ENCODE measurements at places on chromosomes 3 and 15.

DNA sequence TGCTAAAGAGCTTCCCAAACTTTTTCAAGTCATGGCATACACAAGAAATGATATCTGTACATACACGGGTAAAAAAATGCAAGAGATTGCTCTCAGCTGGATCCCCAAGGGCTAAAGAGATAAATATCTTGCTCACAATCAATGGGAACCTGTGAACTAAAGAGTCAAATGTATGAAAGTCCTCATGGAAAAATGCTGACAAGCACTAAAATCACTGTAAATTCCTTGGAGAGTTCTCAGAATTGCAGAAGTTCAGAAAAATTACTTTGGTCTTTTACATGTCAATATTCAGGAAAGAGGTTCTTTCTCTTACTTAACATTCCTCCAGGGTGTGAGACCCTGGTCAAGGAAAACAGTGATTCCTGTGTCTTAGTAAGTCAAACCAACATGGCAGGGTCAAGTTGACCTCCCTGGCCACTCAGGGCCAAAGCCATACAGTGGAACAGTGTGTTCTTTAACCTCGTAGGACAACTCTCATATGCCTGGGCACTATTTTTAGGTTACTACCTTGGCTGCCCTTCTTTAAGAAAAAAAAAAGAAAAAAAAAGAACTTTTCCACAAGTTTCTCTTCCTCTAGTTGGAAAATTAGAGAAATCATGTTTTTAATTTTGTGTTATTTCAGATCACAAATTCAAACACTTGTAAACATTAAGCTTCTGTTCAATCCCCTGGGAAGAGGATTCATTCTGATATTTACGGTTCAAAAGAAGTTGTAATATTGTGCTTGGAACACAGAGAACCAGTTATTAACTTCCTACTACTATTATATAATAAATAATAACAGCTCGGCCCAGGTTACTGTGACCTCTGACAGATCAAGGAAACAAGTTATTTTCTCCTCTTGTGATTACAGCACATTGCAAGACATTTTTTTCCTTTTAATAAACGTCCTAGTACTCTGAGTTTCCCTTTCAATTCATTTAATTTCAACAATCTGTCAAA is 12.5 kb downstream of the SSR3 start:
- no peak for DNase-seq

- DNase-seq, result no peak
Observed at GRCh38 chr3:187519428-187519890, 150.7 kb downstream of the SST start.

DNA sequence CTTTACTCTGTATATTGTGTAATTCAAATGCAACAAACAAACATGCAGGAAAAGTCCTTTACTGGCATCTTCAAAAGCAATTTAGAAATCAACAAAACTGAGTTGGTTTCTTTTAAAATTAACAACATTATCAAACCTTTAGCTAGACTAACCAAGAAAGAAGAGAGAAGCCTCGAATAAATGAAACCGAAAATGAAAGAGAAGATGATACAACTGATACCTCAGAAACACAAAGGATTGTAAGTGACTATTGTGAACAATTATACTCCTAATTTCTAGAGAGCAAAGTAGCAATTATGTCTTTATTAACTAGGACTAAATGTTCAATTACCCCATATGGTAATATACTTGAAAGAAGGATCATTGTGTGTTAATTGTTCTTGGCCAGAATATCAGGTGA is 49.2 kb upstream of the P3H2 start:
- no peak for DNase-seq

DNA sequence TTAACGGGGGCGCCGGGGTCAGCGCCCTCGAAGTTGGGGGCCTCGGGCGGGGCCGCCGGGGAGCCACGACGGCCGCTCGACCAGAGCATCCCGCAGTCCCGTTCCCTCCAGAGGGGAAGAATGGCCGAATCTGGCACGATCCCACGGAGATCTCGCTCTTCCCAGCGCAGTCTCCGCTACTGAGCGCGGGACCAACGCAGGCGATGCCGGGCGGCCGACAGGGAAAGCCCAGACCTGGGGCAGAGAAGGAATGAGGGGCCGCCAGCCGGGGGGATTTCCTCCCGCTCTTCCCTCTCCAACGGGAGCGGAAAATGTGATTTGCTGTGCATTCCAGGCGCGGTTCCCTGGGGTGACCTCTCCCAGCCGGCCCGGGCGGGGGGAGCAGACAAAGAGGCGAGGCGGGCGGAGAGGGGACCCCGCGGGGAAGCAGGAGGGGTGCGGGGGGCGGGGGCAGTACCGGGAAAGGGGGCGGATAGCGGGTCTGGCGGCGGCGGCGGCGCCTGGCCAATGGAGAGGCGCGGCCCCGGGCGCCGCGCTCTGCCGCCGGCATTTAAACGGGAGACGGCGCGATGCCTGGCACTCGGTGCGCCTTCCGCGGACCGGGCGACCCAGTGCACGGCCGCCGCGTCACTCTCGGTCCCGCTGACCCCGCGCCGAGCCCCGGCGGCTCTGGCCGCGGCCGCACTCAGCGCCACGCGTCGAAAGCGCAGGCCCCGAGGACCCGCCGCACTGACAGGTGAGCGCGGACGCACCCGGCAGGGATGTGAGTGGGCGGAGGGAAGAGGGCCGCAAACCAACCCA is at the start of gene GREM1:
TSS of gene GREM1 (plus strand) at position 579 of the 801 bp plus-strand sequence. CDS start 12,687 bp downstream, outside the sequence.
- DNase-seq, result no peak

DNA sequence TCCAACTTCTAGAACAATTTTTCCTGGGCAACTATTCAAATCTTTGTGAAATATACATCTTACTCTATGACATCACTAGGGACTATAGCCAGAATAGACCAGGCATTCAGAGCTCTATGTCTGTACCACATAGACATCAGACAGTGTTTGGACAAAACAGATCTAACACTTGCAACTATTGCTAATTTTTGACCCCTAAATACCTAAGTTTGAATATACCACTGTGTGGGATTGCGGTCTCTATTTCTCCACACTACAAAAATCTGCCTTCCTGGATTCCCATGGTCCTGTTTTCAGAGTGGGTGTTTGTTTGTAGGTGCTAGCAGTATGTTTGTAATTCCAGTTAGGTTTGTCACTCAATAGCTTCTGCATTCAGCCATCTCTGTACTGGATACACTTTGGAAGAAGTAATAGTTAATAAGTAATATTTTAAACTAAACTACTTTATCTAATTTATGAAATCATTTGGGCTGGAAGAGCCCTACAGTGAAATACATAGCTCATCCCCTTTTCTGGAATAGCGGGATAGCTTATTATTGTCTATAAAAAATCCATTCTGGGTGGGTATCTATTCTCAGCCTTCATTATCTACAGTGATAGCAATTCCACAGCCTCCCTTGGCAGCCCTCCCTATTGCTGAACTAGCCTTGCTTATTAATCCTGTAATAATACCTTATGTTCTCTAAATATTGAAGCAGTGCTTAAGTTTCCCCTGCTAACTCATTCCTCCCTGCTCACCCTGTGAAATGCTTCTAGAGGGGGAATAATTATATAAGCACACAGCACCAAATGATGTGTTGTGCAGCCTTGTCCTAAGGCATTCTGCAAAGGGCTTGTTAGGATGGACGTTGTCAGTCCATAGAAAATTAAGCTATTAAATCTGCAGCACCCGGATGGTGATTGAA is 49.4 kb downstream of the RBMS3 start:
- DNase-seq, result no peak

- DNase-seq, result no peak
Observed at GRCh38 chr15:36693644-36694043, 114.2 kb downstream of the CDIN1 start.

- DNase-seq, result no peak
Observed at GRCh38 chr3:154430014-154430413, at the start of gene GPR149. TSS of gene GPR149 (minus strand) at chr3:154430190. CDS start at chr3:154429615, 575 bp downstream.

- no peak for DNase-seq
Observed at GRCh38 chr3:197753263-197753662, 3.6 kb downstream of the FYTTD1 start.

DNA sequence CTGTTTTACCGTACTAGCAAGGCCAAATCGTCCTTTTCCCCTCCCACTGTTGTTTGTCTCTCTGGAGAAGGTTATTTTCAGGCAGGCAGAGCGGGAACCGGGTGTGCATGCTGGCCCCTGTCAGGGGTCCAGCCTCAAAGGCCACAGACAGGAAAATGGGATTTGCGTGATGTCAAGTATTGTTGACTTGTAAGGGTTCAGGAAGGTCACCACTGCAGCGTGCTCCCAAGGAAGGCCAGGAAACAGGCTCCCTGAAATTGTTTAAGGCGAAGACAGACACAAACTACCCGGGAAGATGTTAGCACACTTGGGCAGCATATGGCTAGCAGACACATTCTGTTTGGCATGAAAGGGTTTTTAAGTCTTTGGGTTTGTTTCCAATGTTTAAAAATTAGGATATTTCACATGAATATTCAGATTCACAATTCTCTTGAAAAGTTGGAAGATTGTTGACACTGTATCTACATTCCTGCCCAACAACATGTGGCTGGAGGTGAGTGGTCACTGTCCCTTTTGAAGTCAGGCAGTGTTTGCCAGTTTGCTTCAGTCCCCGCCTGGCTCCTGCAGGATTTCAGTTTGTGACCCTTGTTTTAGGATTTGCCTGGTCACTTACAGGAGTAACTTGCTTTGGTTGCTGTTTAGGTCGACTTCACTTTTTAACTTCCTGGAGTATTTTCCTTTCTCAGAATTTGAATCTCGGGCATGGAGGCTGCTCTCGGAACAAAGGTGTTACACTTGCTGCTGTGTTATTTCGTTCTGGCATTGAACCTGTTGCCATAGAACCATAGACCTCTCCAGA is 90.4 kb downstream of the BDH1 start:
- DNase-seq, result no peak

GRCh38 chr15:69275074-69275670 is 23.5 kb upstream of the PAQR5 start:
- no peak for DNase-seq

DNA sequence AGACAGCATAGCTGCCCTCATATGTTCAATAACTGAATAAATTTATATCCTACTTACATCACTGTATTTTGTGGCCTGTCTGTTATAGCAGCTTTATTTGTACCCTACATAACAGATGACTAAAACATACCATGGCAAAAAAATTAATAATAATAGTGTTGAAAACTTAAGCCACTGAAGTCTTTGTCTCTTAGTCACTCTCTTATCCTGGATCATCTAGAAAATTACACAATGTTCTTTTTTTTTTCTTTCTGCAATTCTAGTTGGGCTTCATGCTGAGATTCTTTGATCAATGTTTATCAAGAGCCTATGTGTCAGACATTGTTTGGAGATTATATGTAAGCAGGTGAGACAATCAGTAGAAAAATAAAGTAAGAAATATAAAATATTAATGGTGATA is 519.3 kb upstream of the ARPP21 start:
- no peak for DNase-seq

- DNase-seq, result no peak
Observed at GRCh38 chr15:98005659-98006058, 45.2 kb downstream of the ARRDC4 start.

DNA sequence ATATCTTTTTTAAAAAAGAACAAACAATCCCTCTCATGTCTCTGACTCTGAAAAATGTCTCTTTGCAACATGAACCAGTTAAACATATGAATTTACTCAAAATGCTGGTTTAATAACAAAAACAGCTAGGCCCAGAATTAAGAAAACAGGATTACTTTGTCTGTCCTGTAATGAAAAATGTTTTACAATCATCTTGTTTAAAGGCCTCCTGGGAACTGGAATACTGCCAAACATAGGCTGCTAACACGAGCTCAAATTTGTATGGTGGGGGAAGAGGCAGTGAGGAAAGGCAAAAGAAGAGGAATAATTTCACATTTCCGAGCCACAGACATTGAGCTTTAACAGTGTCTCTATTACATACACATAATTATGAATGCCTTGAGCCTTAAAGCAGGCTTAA is 61.7 kb upstream of the PPIB start:
- no peak for DNase-seq

GRCh38 chr15:67253101-67253500 is 1.4 kb downstream of the AAGAB start:
- DNase-seq, result no peak

GRCh38 chr3:173371848-173372487 is 25.6 kb upstream of the NLGN1 start:
- no peak for DNase-seq

- DNase-seq, result no peak
Observed at GRCh38 chr3:76044601-76045600, 259.6 kb upstream of the ZNF717 start.

All from Panc1 (cell line).